Thoracic aorta (tissue), 2 donors: ENCODE measurements at places on chromosomes 3 and 15.
A peak's percentile ranks its signal among the peaks of the same experiment; 100 is the strongest.

DNA sequence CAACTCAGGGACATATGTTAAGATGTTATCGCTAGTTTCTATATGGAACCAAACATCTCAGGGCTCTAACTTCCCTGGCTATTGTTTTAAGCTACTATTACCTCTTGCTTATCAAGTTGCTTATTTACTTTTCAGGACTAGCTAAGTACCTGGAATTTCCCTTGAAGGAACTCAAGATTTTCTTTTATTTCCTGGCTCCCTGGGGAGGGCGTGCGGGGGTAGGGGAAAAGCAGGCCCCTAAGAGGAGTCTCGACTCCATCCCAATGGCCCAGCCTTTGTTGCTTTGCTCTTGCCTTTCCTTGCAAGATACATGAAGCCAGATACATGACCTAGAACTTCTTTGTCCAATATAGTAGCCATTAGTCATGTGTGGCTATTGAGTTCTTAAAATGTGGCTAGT is 76.9 kb upstream of the STXBP5L start:
- no peak for DNase-seq

GRCh38 chr3:50518436-50518835 is 15.0 kb upstream of the CACNA2D2 start:
- no peak for DNase-seq

DNA sequence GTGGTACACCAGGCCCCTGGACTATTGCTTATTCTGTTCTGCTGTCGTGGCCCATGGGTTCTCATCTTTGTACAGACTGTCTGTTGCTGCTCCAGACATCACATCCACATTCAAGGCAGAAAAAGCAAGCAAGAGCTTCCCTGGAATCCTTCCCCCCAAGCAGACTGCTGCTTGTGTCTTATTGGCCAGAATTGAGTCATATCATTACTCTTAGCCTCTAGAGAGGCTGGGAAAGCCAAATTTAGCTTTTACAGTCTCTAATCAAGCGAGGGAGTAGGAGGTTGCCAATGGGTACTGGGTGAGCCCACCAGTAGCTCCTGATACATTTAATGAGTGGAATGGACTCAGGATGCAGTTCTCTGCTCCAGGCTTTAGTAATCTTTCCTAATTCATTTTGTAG is 39.4 kb downstream of the RAB6B start:
- no peak for DNase-seq

DNA sequence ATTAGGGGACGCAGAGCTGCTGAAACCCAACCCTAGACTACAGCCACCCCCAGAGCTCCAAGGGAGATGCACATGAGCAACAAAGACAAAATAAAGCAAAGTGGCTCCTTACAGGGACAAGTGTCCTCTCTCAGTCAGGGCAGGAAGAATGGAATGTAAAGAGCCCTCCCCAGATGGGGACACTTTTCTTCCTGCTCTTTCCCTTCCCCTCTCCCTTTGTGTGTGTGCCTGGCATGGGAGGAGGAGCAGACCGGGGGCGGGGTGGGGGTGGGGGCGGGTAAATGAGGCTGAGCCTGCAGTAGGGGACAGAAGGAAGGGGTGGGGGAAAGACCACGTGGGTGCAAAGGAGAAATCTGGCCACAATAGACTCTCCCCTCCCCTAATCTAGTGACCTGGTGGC is 37.4 kb downstream of the ACAA1 start:
- DNase-seq = no peak

GRCh38 chr3:14976317-14976716 is 28.9 kb downstream of the NR2C2 start:
- no peak for DNase-seq

GRCh38 chr3:23071758-23072157 is 131.4 kb upstream of the UBE2E2 start:
- DNase-seq = no peak

DNA sequence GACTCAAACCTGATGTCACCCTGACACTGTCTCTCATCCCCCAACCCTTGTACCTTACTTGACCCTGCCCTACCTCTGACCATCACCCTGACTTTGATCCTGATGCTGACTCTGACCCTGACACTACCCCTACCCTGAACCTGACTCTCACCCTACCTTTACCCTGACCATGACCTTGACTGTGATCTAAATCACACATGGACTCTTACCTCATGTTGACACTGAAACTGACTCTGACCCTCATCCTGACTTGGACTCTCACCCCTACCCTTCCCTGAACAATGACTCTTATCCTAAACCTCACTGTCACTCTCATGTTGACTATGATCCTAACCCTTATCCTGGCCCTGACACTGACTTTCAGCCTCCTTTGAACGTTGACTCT is 21.7 kb upstream of the SLC25A26 start:
- DNase-seq = no peak

DNA sequence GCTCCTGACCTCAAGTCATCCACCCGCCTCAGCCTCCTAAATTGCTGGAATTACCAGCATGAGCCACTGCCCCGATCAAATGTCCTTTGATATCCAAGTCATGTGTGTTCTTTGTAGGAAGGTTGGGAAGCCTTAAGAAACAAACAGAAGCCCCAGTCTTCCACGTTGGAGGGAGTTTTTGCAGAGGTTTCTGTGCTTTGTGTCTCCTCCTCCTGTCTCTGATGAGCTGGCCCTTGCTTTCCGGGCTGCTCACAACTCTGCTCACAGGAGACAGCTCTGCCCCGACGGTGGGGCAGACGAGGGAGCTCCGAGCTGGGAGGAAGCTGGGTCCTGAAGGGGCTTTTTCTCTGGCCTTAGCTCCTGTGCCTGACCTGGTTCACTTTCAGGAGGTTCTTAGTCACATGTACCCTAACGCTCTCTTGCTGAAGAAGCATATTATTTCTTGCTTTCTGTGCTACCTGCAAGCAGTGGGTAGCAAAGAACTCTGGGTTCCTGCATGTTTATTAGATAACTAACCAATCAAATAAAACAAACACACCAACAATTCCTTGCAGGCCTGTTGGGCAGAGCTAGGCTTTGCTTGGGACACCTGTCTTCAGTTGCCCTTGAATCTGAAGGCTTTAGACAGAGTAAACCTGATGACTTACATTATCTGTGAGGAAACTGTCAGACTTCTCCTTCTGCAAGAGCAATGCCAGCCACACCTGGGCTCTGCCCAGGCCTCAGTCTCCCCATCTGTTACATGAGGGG is 52.6 kb upstream of the SMAD6 start:
- no peak for DNase-seq

GRCh38 chr15:95558916-95559315 is 771.6 kb upstream of the NR2F2 start:
- no peak for DNase-seq

- DNase-seq = no peak
Observed at GRCh38 chr3:56725175-56725574, 42.1 kb upstream of the TASOR start.

DNA sequence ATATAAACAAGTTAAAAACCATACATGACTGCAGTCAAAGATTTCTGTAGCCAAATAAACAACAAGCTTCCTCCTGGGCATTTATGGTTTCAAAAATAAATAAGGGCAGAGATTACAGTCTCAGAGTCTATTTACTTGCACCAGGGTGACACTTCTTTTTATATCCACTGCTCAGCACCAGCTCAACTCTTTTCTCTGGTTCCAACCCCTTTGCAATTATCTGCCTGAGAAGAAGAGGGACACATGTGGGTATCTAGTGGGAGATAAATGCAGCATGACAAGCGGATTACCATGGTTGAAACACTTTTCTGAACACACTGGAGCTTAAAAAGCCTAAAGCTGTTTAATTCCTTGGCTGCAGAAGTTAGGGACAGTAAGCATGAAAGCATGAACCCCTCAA is 311.5 kb downstream of the CNTN3 start:
- no peak for DNase-seq

- DNase-seq = no peak
Observed at GRCh38 chr15:62719316-62719715, 323.2 kb upstream of the TPM1 start.

- no peak for DNase-seq
Observed at GRCh38 chr15:25481208-25481859, 42.5 kb upstream of the UBE3A start.

GRCh38 chr15:101201411-101202174 is 50.3 kb downstream of the CHSY1 start:
- DNase-seq = peak; percentile 94

DNA sequence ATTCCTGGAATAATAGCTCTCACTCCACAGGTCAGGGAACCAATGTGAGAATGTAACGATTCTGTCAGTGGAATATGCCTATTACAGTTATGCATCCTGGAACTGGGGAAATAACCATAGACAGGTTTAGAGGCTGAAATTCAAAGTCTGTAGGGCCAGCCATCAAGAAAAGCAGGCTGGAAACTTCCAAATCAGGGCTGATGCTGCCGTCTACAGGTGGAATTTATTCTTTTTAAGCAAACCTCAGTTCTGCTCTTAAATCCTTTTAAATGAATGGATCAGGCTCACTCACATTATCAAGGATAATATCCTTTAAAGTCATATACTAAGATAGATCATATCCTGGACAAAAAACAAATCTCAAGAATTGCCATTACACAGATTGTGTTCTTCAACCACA is 699.8 kb downstream of the NR2F2 start:
- DNase-seq = no peak

GRCh38 chr3:133413161-133414020 is 13.5 kb downstream of the BFSP2 start:
- no peak for DNase-seq

DNA sequence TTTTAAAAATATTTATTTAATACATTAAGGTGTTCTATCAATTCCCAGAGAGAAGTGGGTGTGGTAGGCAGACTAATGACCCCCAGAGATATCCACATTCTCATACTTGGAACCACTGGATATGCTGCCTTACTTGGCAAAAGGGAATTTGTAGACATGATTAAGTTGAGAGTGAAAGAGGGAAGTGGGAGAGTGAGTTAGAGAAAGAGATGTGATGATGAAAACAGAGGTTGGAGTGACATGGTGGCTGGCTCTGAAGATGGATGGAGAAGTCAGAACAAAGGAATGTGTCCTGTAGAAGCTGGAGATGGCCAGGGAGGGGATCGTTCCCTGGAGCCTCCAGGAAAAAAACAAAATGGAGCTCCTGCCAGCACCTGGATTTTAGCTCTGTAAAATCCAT is 32.0 kb downstream of the TNFAIP8L3 start:
- DNase-seq = no peak

GRCh38 chr3:143786219-143787191 is 61.8 kb downstream of the SLC9A9 start:
- DNase-seq = no peak

DNA sequence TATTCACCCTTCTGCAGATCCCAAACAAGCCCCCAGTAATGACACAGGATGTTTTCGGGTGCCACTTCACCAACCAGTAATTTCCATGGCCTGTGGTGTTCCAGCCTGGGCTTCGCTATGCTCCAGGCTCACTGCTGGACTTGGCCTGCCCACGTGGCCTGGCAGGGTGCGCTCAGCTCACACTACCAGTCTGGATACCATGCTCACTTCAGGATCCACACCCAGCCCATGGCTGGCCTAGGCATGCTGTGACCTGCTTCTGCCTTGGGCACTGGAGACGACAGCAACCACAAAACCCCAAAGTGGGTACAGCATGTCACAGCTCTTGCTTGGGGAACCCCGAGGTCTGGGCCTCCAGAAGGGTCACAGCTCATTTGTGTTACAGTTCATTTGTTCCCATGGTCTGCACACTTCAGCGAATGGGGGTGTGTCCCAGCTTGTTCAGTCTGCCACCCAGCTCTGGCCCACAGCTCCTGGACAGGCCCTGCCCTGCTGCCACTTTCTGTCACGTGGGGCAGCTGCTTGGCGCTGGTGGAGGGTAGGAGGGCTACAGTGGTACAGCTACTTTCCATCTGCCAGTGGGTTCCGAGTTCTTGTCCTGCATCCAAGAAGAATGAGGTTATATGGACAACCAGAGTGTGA is 650.8 kb downstream of the MCTP2 start:
- DNase-seq = no peak

GRCh38 chr15:65460741-65461347 is 38.1 kb upstream of the IGDCC4 start:
- DNase-seq = no peak

DNA sequence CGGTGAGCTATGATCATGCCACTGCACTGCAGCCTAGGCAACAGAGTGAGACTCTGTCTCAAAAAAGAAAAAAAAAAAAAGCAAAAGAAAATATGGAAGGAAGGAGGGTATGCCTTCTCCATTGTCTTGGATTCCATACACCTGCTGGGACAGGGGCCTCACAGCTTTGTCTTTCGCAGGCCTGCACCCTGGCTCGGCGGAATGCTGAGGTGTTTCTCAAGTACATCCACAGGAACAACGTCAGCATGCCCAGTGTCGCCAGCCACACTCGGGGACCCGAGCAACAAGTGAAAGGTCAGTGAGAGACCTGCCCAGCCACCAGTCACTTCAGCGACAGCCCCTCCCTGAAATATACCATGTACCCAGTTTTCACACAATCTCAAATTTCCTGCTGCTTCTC is 288.5 kb upstream of the UMPS start:
- no peak for DNase-seq

- DNase-seq = no peak
Observed at GRCh38 chr3:42340466-42340865, 69.9 kb downstream of the LYZL4 start.

GRCh38 chr15:43229977-43230376 is 9.2 kb upstream of the EPB42 start:
- no peak for DNase-seq

DNA sequence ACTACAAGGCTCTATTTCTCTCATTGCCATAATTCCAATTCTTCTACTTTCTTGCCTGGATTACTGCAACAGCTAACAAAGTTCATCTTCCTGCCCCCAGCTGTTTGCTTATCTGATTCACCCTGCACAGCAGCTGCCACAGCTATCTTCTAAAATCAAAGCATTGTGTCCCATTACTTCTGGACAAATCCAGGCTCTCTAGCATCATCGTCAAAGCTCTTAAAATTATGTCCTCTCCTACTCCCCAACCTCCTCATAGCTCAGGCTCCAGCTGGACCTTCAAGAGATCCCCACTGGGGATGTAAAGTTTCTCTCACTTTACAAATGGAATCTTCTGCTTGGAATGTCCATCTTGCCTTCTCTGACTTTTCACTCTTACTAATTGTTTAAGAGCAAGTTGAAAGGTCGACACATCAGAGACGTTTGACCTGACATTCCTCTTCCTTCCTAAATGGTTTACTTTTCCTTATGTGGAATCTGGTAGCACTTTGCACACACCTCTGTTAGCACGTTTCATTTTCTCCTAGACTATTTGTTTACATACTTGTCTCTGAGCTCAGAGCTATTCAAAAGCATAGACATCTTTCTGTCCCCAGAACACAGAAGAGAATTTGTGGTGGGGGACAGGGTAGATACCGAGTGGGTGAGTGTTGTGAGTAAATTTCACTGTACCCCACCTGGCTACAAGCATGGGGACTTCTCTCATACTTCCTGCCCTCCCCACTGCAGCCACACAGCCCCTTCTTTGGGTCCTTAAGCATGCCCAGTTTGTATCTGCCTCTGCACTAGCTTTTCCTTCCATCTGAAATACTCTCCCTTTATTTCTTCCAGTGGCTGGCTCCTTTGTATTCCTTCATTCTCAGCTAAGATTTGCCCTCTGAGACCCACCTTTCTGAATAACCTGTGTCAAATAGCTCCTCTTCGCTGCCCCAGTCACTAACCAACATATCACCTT is 77.9 kb downstream of the SERPINI1 start:
- no peak for DNase-seq

DNA sequence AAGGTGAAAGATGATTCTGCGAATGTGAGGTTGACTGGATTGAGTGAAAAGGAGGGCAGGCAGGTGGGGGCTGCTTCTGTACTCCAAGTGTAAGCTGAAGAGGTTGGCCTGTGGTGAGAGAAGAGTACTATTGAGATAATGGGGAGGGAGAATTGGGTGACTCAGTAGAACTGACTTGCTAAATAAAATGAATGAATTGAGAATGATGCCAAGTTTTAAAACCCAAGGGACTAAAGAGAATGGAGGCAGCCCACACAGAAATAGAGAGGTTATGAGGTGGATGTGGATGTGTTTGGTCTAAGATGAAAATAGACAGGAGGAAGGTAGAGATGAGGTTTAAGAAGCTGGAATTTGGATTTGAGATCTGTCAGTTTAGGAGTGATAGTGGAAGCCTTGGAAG is 5.9 kb downstream of the MME start:
- DNase-seq = no peak
